ENCODE measurements at places on chromosomes 1 and 21.

- peaks cover 63% of the 10 kb centered on the region for H3K36me3 ChIP-seq
- H3K27ac ChIP-seq = no peak overlapping the region
- no peak overlapping the region for H3K4me3 ChIP-seq
- no peaks in the 10 kb centered on the region for H3K27me3 ChIP-seq
- no peaks in the 10 kb centered on the region for H3K4me1 ChIP-seq
Measured at GRCh38 chr1:207331354-207332313, 10.2 kb downstream of the CD55 start.

DNA sequence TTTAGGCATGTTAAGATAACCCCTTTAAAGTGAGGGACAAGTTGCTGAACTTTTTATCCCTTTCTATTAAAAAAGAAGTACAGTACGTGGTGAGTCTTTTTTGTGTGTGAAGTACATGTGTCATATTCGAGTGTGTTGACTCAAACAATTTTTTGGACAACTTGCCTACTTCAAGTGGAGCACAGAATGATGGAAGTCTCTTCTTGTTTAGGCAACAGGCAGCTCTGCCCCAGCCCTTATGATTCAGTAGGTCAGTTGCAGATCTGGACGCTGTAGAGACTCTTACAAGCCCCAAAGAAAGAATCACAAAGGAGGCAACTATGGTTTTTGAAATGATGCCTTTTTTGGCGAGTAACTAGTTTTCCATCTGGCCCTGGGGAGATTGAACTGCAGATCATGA, 14.4 kb upstream of the ZFP69B start:
- H3K27ac ChIP-seq = no peak overlapping the region
- no peak overlapping the region for H3K4me3 ChIP-seq
- no peaks in the 10 kb centered on the region for H3K4me1 ChIP-seq
- no peaks in the 10 kb centered on the region for H3K36me3 ChIP-seq
- DNase-seq = no peak

DNA sequence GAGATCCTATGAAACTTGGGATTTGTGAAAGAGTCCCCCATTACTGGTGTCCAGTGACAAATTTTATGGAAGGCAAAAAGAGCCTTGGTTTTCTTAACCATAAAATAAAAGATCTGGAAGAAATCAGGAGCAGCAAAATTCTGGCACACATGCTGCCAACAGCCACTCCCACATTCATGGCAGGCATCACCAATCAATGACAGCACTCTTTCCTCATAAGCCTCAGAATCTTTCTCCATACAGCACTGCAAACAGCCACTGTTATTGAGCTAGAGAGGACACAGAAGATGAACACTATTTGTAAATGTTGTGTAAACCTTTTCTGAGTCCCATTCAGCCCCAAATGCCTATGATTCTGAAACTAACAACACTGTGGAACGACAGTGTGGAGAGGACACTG, 162.2 kb downstream of the RRAGC start:
- no peaks in the 10 kb centered on the region for H3K4me1 ChIP-seq
- H3K27me3 ChIP-seq = no peaks in the 10 kb centered on the region
- no peaks in the 10 kb centered on the region for H3K36me3 ChIP-seq
- no peak for DNase-seq
- H3K4me3 ChIP-seq = no peak overlapping the region

- H3K4me3 ChIP-seq = no peak overlapping the region
- H3K36me3 ChIP-seq = no peaks in the 10 kb centered on the region
- peak overlapping the region; percentile 63 for H3K27ac ChIP-seq
Measured at GRCh38 chr1:156096640-156097391, 14.6 kb upstream of the MEX3A start.

GRCh38 chr1:221939607-221940006, 197.7 kb upstream of the DUSP10 start:
- H3K4me3 ChIP-seq = no peak overlapping the region
- no peaks in the 10 kb centered on the region for H3K36me3 ChIP-seq
- no peak overlapping the region for H3K27ac ChIP-seq
- H3K4me1 ChIP-seq = no peaks in the 10 kb centered on the region

DNA sequence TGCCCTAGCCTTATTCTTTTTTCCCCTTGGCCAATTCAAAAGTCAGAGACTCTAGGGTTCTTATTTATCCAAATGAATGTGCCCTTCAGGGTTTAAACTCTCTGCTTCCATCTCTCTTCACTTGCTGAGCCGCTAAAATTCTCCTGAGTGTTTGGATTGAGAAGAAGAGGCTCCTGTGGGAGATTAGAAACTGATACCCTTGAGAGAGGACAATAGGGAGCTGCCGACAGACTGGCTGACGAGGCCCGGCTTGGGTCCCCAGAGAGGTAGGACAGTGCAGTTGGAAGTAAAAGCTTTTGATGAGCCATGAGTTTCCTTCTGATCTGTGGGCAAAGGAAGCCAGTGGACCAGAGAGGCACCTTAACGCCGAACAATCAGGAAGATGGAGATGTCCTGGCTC, 41.3 kb upstream of the UBE2U start:
- peaks cover 15% of the 10 kb centered on the region for H3K4me1 ChIP-seq
- no peak overlapping the region for H3K27ac ChIP-seq
- no peaks in the 10 kb centered on the region for H3K36me3 ChIP-seq

- DNase-seq = peak; percentile 56
- no peaks in the 10 kb centered on the region for H3K4me1 ChIP-seq
- H3K4me3 ChIP-seq = no peak overlapping the region
- H3K27ac ChIP-seq = no peak overlapping the region
Measured at GRCh38 chr21:46208761-46209721, 19.5 kb downstream of the LSS start.

DNA sequence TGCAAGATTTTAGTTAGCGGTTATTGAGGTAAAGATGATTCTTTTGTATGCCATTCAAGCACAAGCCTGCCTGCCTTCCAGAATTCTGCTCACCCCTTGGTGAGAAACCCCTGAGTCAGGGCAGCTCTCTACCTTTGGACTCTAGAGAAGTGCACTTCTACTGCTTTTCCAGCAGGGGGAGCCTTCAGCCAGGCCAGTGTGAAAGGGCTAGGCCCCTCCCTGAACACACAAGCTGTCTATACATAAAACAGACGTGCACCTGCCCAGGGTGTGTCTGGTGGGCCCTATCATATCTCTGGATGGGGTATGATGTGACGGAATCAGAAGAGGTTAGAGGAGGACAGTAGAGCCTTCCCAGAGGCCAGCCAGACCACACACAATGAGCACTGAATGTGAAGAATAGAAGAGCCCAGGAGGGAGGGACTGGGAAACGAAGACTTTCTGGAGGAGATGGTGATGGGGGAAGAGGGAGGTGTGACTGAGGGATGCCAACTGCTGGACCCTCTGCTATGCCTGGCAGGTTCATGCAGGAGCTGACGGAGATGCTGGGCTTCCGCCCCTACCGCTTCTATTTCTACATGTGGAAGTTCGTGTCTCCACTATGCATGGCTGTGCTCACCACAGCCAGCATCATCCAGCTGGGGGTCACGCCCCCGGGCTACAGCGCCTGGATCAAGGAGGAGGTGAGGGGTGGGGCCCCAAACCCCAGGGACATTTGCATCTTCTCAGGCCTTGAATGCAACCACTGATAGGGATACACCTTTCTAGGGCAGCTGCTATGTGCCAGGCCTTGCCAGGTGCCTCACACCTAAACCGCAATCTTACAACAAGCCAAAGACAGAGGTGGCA, 13.0 kb upstream of the KCNC4 start:
- H3K4me3 ChIP-seq = no peak overlapping the region
- DNase-seq = no peak
- H3K4me1 ChIP-seq = no peaks in the 10 kb centered on the region
- H3K27me3 ChIP-seq = no peaks in the 10 kb centered on the region

DNA sequence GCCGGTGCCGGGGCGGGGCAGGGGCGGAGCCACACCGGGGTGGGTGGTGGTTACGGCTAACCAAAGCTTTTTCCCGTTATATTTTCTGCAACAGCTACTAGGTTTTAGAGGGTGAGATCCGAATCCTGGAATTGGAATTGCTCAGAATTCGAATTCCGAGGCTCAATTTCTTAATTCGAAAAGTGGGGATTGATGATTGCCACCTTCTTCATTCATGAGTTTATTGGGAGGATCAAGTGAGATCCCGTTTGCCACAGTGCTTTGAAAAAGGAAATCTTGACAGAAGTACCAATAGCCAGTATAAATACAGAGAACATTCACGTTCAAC, 207 bp upstream of the SVBP start:
- no peaks in the 10 kb centered on the region for H3K27me3 ChIP-seq
- peak overlapping the region; percentile 76 for H3K4me3 ChIP-seq
- H3K4me1 ChIP-seq = peaks cover 22% of the 10 kb centered on the region
- DNase-seq = no peak

DNA sequence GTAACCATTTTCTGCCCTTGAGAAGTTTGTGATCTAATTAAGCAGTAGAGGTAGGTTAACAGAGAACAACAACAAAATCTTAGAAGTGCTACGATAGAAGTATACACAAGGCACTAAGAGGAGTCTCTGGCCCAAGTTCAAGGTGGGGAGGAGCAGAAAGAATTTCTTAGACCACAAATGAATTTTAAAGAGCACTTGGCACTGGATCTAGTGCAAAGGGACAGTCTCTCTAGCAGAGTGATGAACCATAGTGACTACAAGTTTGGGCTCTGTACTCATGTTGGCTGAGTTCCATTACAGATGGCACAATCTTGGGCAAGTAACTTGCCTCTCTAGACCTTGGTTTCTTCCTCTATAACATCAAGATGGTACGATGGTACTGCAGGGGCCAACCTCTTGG, 33.3 kb upstream of the PIGC start:
- H3K4me3 ChIP-seq = no peak overlapping the region
- DNase-seq = no peak
- H3K27ac ChIP-seq = no peak overlapping the region

GRCh38 chr1:242225767-242226573, 227.1 kb upstream of the MAP1LC3C start:
- H3K4me1 ChIP-seq = no peaks in the 10 kb centered on the region
- no peaks in the 10 kb centered on the region for H3K36me3 ChIP-seq
- DNase-seq = no peak

- no peak overlapping the region for H3K27ac ChIP-seq
- H3K4me1 ChIP-seq = no peaks in the 10 kb centered on the region
- H3K27me3 ChIP-seq = no peaks in the 10 kb centered on the region
- DNase-seq = no peak
- no peak overlapping the region for H3K4me3 ChIP-seq
Measured at GRCh38 chr1:95927061-95927460, 693.1 kb downstream of the RWDD3 start.

Data from upper lobe of right lung (tissue), 1 donor.